NCI-H187 (cell line): ENCODE measurements at places on chromosomes 12 and 14.

- no peak for DNase-seq
These were observed 307.4 kb upstream of the NOVA1 start for GRCh38 chr14:26905229-26905628.

DNA sequence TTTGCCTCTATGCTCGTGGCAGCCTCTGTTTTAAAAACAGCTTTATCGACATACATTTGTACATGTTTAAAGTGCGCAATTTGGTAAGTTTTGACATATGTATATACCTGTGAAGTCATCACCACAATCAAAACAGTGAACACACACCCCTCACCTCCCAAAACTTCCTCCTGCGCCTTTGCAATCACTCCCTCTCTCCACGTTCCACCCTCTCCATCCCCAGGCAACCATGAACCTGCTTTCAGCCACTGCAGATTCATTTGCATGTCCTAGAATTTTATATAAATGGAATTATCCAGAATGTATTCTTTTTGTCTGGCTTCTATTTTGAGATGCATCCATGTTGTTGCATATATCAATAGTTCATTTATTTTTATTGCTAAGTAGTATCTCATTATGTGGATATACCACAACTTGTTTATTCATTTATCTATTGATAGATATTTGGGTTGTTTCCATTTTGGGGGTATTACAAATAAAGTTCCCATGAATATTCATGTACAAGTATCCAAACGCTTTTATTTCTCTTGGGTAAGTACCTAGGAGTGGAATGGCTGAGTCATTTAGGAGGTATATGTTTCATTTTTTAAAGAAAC is 15.5 kb upstream of the CHGA start:
- DNase-seq, result no peak

DNA sequence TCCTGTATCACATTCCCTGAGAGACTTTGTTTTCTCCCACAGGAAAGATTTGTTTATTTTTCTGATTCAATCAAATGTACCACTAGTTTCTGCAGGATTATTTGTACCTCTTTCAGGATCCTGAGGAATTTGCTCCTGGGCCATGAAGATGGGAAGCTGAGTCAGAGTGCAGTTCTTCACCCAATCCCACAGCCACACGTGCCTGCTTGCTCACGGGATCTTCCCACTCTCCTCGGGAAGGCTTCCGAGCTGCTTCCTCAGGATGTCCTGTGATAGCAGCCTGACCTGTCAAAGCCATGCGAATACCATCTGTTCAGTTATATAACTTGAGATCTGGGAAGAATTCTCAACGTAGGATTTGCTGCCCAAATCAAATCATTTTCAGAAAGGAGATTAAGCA is 41.8 kb upstream of the HIF1A start:
- DNase-seq, result no peak

DNA sequence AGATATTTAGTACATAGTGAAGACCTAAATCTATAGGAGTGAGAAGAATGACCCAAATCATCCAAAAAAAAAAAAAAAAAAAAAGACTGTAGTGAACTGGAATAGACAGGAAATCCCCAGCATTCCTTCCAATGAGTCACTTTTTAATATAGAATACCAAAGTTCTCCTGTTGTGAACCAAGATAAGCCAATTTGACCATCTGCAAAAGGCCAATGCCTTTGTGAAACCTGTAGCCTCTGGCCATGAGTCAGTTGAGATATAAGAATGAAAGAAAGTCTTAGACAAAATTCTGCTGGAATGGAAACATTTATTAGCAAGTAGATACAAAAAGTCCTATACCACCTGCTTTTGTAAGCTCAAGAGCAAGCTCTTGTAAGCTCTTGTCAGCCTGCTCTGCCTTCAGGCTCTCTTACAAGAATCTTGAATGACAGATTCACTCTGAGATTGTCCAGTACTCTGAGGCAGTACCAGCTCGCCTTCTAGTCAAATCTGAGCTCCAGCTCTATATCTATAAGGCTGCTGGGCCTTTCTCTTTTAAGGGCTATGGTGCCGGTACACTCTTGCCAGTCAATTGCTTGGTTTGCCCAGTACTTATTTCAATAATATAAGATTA is 243.0 kb upstream of the TMTC1 start:
- DNase-seq, result no peak

GRCh38 chr12:22657538-22657937 is 32.6 kb downstream of the ETNK1 start:
- DNase-seq, result no peak

- DNase-seq, result no peak
These were observed 30.2 kb downstream of the OSBPL8 start for GRCh38 chr12:76529226-76529918.

- DNase-seq, result no peak
These were observed 4.5 kb upstream of the SIX1 start for GRCh38 chr14:60653701-60654161.

DNA sequence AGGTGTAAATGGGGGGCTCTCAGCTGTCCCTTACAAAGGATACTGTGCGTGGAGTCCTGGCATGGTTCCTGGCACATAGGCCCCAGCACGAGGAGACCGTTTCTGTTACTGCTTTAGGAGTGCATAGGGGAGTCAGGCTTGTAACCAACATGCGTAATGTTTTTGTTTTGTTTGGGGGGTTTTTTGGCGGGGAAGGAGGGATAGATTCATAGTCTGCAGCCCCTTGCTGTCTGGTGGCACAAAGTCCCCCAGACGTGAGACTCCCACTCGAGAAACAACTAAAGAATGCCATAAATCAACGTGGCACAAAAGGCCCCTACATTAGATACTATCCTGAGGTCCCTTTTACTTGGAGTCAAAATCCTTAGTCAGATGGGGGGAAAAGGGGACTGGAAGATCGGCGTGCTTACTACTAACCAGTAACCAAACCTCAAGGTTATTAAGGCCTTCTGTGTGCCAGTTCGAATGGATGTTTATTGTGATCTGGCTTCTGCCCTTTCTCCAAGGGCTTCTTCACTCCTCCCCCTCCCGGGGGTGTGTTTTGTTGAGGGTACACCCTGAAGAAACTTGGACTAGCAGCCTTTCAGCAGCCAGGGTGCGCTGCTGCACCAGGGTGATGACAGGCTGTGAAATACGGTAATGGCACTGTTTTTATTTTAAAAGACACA is 874 bp downstream of the ISCU start:
- peak; percentile 85 for DNase-seq

GRCh38 chr12:49225576-49226166 is 36.8 kb upstream of the TUBA1A start:
- no peak for DNase-seq

DNA sequence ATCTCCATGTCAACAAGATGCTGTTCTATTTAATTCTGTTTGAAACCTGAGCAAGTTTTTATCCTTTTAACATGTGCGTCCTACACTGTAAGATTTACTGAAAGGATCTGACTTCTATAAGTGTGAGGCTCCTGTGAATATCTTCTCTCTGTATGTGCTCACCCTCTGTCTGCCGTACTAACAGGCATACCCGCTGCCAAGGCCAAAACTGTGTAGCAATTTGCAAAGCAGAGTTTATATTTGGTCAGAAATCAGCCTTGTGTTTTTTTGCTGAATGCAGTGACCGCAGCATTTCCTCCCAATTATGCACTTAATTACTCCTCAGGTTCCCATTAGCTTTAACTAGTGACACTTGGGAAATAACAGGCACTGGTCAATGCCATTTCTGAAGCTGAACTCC is 12.3 kb downstream of the CHST11 start:
- no peak for DNase-seq

GRCh38 chr12:51834411-51834810 is 14.1 kb downstream of the FIGNL2 start:
- DNase-seq, result no peak

DNA sequence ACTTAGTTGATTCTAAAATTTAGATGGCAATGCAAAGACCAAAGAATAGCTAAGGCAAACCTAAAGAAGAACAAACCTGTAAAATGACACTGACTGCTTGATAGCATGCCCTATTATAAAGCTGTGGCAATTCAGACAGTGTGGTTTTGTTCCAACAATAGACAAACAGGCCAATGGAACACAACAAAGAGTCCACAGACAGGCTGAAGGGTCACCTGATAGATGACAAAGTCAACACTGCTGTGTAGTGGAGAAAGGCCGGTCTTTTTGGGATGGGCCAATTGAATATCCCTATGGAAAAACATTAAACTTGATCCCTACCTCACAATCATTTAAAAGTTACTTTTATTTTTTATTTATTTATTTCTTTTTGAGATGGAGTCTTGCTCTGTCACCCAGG is 33.8 kb upstream of the SLC25A3 start:
- DNase-seq, result no peak

GRCh38 chr12:89706986-89707702 is 1.5 kb downstream of the ATP2B1 start:
- no peak for DNase-seq

- no peak for DNase-seq
These were observed 1.5 kb downstream of the FLVCR2 start for GRCh38 chr14:75579882-75580281.
